ENCODE measurements at places on chromosomes 7 and 10.

DNA sequence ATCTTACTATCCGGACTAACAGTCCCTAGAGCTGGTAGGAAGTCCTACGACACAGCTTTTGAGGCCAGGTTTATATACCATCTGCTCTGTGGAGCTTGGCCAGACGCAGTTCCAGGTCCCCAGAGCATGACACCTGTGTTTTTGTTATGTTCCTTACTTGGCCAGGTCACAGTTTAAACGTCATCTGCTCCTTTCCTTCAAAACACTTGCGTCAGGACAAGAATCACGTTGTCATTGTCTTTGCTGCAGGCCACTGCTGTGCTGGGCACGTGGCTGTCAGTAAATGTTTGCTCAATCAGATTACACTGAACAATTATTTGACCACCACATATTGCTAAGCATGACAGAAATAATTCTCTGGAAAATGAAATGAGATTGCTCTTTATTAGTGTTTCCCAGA is 23.9 kb downstream of the SLC18A2 start:
- DNase-seq: no peak

GRCh38 chr10:1881636-1882035 is 144.3 kb upstream of the ADARB2 start:
- DNase-seq: no peak

DNA sequence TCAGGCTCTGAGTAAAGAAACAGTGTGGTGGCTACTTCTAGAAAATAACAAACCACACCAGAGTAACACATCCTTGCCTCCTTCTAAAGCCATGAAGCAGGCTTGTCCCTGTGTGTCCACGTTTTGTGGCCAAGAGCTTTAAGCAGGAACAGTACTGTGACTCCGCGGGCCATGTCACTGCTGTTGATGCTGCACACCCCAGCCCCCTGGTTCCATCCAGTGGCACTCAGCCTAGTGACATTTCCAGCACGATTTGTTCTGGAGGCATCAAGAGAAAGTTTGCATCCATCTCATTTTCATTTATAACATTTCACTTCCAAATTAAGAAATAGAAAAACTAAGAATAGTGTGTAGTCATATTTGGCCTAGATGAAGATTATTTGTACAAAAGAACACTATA is 211.3 kb downstream of the PAXIP1 start:
- no peak for DNase-seq

- no peak for DNase-seq
Observed at GRCh38 chr7:25777969-25778708, 373.9 kb upstream of the NFE2L3 start.

- no peak for DNase-seq
Observed at GRCh38 chr10:100391163-100392002, 44.4 kb downstream of the SCD start.

- no peak for DNase-seq
Observed at GRCh38 chr10:103804871-103805270, 50.5 kb downstream of the SH3PXD2A start.

DNA sequence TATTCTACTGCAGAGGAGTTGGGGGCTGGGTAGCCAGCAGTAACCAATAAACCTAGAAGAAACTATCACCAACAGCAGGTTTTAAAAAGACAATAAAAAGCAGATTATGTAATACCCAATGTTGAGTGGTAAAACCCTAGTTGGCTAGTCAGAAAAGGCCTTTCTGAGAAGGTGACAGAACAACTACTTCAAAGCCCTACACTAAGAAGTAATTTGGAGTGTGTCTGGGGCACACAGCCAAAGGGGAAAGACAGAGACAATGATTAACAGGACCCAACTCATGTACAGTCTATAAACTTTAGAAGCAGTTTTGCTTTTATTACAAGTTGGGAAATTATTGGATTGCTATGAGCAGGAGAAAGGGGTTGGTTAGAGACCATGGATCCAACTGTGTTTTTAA is 77.2 kb upstream of the TMEM106B start:
- DNase-seq: no peak

DNA sequence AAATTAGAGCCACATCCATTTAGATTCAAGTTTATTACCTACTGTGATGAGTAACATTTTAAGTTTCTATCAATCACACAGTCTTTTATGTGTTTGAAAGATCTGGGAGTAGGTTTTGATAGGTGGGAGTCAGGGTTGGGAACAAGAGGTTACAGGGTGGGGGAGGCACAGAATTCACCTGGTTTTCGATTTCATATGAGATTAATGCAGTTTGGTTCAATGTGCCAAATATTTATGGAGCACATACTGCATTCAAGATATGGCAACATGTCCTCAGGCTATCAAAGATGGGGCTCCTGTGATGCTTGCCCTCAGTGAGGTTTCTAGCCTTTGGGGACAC is 564.1 kb downstream of the SUGCT start:
- DNase-seq: no peak

- DNase-seq: no peak
Observed at GRCh38 chr7:95509199-95509598, 23.5 kb downstream of the ASB4 start.

DNA sequence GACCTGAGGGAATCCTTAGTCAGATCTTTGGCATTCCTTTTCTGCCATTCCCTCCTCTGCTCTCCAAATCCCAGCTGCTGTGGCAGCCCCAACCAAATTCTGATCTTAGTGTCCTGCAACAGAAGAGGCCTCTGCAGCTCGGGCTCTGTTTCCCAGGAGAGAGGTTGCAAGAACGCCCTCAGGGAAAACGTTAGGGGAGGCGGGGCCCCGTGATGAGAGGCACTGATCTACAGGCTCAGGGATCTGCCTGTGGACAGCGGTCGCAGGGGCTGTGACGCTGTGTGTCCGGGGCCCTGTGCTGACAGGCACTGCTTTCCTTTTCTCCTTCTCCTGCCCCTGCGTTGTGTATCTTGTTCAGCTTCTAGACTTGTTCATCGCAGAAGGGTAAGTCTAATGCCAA is 57.3 kb upstream of the DPYSL4 start:
- no peak for DNase-seq

DNA sequence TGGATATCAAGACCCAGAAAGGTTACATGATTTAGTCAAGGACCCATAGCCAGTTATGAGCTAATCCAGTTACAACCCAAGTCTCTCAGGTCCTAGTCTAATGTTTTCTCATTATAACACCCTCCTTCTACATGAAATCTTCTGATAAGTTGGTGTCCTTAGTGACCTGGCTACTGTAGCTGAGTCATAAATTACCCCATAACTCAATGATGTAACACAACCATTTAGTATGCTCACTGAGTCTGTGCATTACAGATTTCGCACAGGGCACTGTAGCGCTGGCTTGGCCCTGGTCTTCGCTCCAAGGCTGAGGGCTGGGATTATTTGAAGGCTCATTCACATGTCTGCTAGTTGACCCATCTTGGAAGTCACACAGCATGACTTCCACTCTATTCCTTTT is 36.0 kb upstream of the GLCCI1 start:
- DNase-seq: no peak

DNA sequence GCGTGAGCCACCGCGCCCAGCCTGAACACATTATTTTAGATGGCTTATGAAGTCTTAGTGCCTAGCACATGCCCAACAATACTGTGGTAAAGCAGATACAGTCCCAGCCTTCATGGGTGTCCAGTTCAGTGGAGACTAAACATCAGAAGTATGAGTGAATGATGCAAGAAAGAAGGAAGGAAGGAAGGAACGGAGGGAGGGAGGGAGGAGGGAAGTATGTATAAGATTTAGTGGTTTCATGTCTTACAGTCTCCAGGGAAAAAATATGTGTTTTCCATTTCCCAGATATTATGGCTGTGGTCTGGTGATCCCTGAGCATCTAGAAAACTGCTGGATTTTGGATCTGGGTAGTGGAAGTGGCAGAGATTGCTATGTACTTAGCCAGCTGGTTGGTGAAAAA is 2.9 kb downstream of the AS3MT start:
- DNase-seq: no peak

GRCh38 chr10:117547716-117548668 is 5.4 kb downstream of the EMX2 start:
- no peak for DNase-seq

GRCh38 chr10:108521827-108522492 is 1357.5 kb upstream of the SORCS1 start:
- DNase-seq: no peak

- DNase-seq: no peak
Observed at GRCh38 chr7:20328692-20329091, 2.0 kb upstream of the ITGB8 start.

DNA sequence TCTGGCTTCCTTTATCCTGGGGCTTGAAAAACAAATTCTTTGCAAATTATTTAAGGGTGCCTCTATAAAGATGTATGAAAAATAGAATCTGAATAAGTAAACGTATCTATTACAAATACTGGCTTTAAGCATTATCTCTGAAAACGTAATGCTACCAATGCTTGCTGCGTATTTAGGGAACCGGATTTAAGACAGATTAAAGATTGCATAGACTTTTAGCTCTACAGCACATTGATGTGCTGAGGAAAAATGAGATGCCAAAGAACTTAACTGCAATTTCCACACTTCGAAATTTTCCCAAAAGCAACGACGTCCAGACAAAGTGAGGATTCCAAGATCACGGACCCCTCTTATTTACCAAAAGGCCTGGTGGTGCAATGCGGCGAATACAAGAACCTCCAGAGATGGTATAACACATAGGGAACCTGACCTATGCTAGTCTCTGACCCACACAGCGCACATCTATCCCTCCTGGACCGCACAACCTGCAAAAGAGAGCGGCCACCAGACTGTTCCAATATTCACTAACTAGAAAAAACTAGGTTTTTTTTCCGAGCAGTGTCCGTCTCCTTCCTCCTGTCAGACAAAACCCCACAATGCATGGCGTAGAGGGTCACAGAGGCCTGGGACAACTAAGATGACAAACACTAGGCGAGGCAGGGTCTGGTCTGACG is 34.3 kb upstream of the PHF14 start:
- DNase-seq: no peak

GRCh38 chr7:138649506-138649905 is 51.7 kb downstream of the SVOPL start:
- DNase-seq: no peak

- no peak for DNase-seq
Observed at GRCh38 chr7:37363536-37364491, 84.8 kb downstream of the ELMO1 start.

DNA sequence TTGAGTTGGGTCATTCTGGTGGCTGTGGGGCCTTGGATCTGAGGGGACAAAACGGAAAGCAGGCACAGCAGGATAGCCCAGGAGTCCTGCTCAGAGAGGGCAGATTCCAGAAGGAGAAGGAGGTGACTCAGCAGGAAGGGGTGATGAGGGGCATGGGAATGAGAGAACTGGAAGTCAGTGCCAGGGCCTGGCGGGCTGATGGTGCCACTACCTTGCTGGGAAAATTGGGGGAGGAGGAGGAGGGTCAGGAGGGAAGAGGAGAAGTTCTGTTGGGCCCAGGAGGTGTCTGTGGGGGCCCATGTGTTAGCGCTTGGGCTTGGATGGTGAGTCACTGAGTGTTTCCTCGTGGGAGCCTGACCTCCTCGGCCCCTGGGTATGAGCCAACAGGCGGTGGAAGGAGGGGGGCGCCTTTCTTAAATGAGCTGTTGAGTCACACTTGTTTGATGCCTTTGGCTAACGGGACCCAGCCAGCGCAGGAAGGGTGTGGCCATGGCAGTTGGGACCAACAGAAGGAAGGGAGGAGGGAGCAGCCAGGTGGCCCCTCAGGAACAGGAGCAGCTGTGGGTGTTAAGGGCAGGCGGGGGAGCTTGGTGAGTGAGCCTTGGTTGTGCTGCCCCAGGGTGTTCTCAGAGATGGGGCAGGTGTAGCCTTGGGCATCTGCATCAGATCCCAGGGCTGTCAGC is 130.0 kb upstream of the BTBD16 start:
- DNase-seq: no peak

- DNase-seq: no peak
Observed at GRCh38 chr7:40324914-40325313, 190.1 kb downstream of the SUGCT start.

DNA sequence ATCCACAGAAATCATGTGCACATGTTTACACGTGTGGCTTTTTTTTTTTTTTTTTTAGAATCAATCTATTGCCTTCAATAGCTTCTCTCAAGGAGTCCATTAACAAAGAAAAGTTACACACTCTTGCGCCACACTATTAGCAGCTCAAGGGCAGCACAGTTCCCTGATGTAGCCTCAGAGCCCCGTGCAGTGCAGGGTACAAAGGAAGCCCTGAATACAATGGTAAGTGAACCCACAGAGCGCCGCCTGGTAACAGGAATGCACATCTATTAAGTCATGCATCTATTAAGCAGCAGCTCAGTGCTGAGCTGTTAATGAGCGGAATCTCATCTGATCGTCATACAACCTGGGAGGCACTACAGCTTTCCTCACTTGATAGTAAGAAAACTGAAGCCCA is 113.7 kb upstream of the PDLIM1 start:
- no peak for DNase-seq

DNA sequence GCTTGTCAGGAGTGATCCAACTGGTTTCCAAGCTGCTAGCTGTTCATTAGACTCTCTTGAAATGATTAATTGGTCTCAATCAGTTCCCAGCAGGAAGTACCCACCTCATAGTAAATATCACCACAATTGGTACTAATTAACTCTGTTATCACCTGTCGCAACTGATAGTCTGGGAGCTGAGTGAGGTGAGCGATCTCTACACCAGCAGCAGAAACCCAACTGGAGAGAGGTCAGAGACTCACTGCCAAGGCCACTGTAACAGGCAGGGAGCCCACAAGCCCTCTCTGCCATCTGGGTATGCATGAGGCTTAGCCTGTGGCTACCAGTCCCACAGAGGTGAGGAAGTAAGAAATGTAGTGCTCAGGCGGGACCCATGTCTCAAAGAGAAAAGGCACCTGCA is 245.5 kb downstream of the DYNC1I1 start:
- no peak for DNase-seq

GRCh38 chr7:159022238-159022993 is 122.3 kb downstream of the VIPR2 start:
- no peak for DNase-seq

DNA sequence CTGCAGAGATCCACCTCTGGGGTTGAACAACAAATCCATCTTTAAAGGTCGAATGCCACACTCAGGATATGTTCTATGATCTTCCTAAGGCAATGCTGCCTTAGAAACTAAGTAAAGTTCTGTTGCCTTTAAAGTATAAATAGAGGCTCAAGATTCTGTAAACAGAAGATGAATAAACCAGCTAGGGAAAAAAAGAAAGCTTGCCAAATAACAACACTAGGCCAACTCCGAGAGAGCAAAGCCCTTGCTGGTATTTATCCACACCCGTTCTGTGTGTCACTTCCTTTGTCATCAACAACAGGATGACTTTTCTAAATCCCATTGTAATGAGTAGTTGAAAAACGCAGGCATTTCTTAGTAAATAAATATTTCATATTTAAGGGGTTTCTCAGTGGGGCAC is 330.0 kb upstream of the GLI3 start:
- no peak for DNase-seq

DNA sequence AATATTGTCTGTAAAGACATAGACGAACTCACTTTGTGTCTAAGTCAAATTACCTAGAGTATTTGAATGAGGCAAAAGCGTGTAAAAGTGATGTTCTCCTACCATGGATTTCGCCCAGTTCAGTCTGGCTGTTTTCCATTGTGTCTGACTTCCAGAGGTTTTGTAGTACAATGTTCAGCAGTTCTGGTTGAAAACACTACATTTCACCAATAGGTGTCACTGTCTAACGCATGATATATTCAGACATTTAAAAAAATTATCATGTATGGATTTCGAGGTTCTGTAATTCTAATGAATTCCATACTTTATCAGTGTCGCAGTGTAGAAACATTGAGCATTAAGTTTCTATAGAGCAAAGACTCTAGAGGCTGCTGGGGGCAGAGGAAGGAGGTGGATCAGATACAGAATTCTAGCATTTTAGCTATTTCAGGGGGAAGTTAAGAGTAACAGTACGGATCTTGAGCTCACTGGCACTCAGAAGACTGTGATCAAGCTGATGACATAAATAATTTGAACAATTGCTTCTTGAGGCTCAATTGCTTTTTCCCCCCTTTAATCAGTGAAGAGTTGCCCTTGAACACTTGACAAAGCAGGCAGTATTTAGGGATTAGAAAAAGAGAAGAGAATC is 196.9 kb upstream of the RHOBTB1 start:
- DNase-seq: no peak
